ENCODE measurements at places on chromosomes 4 and X.

GRCh38 chr4:48813964-48814363 lies 16.9 kb upstream of the OCIAD1 start:
- no peak for DNase-seq

DNA sequence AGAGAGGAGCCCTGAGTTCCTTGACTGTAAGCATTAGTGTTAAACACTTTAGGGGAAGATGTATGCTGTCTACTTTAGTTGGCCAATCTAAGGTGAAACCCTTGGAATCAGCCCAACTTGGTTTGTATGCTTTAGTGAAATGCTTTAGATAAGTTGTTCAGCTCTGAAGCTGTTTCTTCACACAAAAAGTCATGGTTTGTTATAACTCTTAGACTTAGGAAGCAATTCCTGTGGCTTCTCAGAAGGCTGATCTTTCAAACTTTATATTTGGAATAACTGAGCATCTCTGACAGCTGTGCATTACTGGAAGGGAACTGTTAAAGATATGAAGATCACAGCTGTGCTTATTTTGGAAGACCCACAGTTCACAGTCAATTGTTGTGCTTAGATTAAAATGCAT lies 714.1 kb downstream of the FAT4 start:
- no peak for DNase-seq

DNA sequence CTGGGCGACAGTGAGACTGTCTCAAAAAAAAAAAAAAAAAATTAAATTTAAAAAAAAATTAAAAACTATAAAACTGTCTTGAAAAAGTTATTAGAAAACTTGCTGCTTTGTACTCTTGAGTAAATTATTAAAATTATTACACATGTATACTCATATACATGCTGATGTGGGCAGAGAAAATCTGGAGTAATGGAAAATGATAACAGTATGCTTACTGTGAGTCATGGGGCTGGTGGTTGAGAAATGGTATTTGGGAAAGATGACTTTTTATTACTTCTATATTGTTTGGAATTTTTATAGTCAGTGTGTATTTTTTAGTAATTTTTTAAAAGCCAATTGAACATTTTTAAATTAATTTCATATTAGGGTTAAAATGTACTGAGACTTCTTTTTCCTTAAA lies 7.5 kb downstream of the YY2 start:
- DNase-seq: peak; percentile 3

DNA sequence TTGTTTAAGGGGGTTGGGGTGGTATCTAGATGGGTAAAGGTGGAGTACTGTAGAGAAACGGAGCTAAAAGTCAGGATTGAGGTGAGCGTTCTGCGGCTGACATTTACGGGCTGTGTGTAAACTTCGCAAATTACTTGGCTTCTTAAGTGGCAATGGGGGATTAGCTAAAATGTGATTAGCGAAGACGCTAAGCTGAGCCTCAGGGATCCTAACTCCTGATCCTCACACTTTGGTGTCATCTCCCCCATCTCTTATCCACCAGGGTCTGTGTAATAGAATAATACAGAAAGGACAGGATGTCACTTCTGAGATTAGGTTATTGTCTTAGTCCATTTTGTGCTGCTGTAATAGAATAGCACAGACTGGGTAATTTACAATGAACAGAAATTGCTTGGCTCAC lies 10.6 kb upstream of the FAT1 start:
- DNase-seq: no peak

DNA sequence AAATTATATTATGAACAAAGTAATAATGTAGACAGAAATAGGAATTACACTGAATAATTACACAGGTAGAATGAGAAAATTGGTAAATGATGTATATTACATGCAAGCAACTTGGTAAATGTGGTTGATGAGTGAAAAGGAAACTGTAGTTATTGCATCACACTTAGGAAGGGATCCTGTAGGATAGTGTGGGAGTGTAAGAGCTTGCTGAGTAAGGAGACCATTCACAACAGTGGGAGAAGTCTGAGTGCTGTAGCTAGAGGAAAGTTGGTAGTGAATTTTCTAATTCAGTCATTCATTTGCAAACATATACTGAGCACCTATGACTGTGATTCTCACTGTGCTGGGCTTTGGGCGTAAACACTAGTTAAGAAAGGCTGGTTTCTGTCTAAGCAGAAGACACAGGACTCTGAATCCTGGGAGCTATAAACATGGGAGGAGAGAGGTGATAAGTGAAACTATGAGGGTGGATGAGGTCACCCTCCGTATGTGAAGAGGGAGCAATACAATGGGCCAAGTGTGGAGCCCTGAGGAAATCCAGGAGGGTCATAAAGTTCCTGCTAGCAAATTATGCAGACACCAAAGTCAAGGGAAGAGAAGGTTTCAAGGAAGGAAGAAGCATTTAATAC lies 14.2 kb upstream of the CPE start:
- DNase-seq: peak; percentile 29

GRCh38 chrX:1262369-1262768 lies 6.2 kb upstream of the CSF2RA start:
- no peak for DNase-seq

- DNase-seq: no peak
Observed at GRCh38 chr4:25446611-25447010, 69.5 kb downstream of the ANAPC4 start.

- no peak for DNase-seq
Observed at GRCh38 chr4:36192922-36193321, 51.4 kb downstream of the ARAP2 start.

DNA sequence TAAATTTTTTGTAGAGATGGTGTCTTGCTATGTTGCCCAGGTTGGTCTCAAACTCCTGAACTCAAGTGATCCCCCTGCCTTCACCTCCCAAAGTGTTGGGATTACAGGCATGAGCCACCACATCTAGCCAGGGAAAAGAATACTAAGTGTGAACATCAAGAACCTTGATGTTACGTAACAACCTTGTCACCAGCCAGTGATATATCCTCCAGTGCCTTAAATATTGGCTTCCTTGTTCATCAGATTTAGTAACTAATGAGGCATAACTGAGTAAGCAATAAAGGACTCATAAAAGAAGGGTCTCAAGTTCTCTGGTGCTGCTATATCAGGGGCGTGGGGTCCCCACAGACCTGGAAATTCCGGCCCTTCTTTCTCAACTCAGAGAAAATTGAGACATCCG lies 60.5 kb upstream of the ENPEP start:
- no peak for DNase-seq

DNA sequence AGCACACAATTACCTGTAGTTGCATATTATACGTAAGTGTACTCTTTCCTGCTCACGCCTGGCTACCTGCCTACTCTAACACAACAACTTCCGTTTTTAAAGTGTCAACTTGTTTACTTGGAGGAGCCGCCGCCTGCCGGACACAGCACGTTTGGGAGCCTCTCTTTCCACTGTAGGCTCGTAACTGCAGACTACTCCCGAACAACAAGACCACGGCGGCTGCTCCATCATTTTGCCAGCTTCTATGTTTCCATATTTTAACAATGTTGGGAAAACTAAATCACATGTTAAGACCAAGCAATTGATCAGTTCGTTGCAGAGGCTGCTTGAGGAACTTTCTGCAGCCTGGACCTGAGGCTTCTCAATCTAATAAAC lies 841 bp downstream of the MTNR1A start:
- peak; percentile 26 for DNase-seq

DNA sequence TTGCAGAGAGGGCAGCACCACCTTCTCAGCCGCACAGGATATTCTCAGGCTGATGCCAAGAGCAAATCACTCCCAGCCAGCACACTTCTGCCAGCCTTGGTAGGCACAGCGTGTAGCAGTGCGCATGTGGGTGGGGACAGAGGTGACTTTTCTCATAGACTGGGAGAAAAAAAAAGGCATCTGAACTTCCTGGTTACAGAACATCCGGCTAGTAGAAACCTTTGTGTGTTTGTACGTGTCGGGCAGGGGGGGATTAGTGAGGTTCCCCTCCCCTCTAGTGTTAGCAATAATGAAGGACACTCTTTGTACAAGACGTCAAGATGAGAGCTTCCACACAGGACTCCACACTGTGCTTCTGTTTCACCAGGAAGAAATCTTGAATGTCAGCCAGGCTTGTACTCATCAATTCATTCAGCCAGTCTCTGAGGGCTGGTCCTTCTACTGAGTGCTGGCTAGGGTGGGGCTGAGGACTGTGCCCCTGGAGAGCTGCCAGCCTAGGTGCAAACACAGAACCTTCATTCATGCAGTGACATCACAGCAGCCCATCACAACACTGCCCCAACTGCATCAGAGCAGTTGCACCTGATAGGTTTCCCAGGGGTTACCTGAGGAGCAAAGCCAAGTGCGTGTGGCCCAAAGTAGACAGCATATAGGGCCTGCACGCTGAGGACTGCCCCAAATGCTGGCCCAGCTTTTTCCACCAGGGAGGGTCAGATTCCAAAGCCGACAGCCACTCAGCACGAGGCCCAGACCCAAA lies 34.7 kb downstream of the SLC25A5 start:
- peak; percentile 47 for DNase-seq

DNA sequence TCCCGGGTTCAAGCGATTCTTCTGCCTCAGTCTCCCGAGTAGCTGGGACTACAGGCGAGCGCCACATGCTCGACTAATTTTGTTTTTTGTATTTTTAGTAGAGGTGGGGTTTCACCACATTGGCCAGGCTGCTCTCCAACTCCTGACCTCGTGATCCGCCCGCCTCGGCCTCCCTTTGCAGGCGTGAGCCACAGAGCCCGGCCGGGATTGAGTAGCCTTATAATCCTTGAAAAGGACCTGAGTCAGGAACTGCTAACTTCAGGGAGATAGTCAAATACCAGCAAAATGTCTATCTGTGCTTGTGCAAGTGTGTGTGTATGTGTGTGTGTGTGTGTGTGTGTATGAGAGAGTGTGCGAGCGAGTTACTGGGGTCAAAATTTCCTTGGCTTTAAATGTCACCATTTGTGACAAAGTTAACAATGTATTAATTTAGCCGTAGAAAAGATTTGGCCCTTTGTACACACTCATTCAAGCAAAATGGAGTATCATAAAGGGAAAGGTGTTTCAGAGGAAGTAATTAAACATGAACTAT lies 1.8 kb upstream of the KDM6A start:
- DNase-seq: no peak

GRCh38 chrX:74506317-74507115 lies 85.2 kb downstream of the SLC16A2 start:
- no peak for DNase-seq

- peak; percentile 41 for DNase-seq
Observed at GRCh38 chr4:133865612-133866327, 335.8 kb downstream of the PABPC4L start.

GRCh38 chr4:131638781-131639180 lies 1510.3 kb upstream of the PCDH10 start:
- no peak for DNase-seq

GRCh38 chr4:83129264-83129663 lies 14.7 kb upstream of the PLAC8 start:
- no peak for DNase-seq

GRCh38 chr4:41890085-41890484 lies 45.1 kb upstream of the TMEM33 start:
- no peak for DNase-seq

DNA sequence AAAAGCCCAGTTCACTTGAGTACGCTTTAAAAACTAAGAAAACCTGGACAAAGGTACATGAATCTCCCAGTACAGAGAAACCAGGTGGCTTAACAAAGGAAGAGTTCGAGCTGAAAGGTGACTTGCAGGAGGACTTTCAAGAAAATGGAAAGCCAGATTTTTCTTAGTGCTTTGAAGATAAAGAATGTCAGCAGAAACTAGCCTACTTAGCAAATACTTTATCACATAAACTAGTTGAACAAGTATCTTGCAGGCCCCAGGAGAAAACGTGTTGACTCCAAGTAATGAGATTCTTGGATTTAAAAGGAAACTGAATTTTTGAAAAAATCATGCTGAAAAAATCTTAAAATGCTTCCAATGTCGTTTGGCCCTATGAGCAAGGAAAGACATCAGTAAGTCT lies 26.4 kb downstream of the CDKN2AIP start:
- no peak for DNase-seq

DNA sequence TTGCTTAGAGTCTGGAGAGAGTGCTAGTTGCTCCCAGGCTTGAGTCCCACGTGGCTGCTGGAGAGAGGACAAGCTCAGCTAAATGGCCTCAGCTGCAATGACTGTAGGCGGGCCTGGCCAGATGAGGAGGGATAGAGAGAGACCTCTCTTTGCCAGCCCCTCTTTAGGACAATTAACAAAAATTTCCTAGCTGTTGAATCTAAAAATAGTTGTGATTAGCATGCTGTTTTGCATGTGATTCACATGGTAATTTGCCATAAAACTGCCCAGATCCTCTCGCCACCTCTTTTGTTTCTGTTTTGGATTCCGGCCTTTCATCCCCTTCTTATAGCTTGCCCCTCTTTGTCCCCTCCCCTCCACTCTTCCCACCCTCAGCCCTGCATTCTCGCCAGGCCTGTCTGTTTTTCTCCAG lies 28.9 kb upstream of the PRPS1 start:
- no peak for DNase-seq

DNA sequence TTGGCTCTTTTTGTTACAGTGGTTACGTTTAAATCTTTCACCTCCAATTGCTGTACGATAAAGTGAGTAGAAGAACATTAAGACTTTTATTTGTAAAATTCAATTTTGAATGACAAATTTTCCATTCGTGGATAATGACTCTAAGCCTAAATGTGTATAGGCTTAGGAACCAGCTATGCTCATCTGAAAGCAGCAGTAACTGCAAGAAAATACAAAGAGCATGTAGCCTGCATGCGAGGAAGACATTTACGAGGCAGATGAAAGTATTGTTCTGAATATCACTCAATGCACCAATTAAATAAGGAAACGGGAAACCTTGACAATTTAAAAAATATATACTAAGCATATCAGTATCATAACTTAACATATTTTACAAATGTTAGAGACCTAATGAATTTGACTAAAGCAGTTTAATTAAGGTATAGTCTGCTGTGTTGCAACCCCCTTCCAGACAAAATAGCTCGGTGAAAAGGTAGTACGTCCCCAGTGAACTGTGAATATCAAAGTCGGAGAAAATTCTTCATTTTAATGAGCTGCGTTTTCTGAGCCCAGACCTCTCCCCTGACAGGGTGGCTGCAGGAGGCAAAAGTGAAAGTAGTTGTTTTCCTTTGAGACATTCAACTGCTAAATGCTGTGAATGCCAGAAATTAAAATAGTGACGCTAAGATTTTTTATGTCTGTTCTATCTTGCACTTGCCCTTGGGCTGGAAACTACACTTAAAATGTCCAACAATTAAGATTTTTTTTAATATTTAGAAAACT lies 1236.5 kb upstream of the TENM3 start:
- peak; percentile 8 for DNase-seq

DNA sequence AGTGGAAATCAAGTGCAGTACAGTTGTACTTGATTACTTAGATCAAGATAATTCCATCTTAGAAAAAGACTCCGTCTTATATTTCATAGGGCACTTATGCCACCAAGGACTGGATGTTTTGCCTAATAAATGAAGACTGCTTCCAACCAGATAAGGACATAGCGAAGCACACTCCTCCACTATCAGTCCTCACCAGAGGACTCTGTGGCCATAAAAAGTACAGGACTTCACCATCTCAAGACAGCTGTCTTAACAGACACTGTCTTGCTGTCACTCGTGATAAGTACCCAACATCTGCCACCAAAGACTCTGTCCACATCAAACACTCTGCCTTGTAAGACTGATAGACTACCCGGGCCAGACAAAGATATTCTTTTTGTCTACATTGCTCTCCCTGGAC lies 352.0 kb downstream of the TRAM1L1 start:
- no peak for DNase-seq

- no peak for DNase-seq
Observed at GRCh38 chrX:23999671-24000070, 27.3 kb downstream of the KLHL15 start.
